ENCODE measurements at places on chromosomes 3 and 15.

DNA sequence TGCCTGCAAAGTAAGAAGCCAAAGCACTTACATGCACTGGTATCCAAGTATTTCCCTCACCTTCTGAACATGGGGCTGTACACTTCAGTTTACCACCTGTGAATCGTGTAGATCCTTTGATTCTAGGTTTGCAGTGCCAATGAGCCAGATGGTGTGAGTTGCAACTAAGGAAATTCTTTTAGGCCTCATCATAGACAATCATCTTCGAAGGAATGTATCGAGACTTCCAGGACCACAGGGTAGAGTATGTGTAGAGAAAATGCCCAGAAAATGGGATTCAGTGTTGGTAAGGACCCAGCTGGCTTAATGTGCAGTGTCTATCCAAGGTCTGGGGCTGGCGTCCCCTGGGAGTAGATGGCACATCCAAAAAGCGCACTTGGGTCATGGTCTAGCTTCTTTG, 323.2 kb upstream of the TPM1 start:
- no peak for DNase-seq

DNA sequence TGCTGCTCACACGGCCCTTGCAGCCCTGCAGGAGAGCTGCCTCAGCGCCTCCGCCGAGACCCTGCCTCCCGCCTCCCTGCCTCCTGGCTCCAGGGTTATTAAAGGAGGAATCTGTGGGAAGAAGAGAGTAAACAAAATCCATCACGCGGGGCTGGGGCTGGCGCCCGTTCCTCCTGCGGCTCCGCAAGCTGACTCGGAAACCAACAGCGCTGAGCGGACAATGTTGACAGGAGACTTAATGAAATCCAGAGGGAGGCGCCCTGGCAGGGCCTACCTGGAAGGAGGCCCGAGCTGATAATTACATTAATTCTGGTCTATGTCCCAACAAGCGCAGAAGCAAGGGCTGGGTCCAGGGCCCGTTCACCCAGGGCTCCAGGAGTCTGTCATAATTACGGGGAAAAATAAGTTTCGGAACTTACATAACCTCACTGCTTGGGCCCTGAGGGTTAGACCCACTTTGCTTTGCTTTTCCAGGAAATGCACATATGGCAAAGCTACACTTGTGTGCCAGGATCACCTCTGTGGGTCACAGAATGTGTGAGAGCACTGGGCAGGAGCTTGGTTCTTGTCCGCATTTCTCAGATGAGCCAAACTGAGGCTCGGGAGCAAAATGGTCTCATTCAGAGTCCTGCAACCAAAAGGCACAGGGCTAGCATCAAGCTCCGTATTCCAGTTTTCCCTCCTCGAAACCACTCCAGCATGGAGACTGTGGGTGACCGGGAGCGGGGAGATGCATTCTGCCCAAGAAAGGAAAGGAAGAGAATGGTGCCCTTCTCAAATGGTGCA, 43.8 kb upstream of the SLC6A6 start:
- DNase-seq, result no peak

DNA sequence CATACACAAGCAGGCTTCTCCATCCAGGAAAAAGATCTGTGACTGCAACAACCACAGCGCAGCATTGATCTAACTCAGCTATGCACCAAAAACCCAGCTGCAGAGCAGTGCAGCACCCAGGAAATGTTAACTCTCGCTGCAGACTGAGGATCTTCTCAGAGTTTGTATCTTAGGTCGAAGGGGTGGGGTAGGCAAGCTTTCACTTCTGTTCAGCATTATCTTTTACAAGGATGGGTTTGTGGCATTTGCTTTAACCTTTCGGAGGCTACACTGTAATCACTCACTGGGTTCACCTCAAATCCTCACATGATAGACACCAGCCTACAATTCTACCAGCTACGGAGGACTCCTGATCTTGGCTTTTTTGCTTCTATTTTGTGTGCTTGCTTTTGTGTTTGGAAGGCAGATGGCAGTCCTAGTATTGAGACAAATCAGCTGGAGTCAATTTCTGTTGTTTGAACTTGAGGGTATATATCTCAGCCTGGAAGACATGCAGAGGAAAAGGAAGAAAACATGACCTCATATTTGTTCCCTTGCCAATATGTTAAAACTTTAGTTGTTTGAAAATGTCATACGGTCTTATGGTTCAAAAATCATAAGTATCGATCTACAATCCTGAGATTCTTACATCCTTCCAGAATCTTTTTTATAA, 25.2 kb downstream of the LRRK1 start:
- DNase-seq, result no peak

- DNase-seq, result no peak
These were observed 58.9 kb downstream of the FOXP1 start for GRCh38 chr3:71524672-71525071.

Measured in stimulated activated CD8-positive, alpha-beta memory T cell treated with anti-CD3 and anti-CD28 coated beads, Interleukin-4, amount 100 ng/mL, for 48 hours (primary cell).